ENCODE measurements at places on chromosomes 2 and 18. TPM values are rescaled to one million over a fixed set of nuclear protein-coding genes. Genes with fewer than 3 reads are reported as not detected.

LGALSL gene
- total RNA-seq: 1.5 TPM

CACNB4 gene
- total RNA-seq: 1.2 TPM

INHBB gene
- total RNA-seq: not detected

CD8B2 gene
- total RNA-seq: not detected

GCG gene
- not detected for total RNA-seq

STPG4 gene
- 0.17 TPM for total RNA-seq

TUBA4B gene
- total RNA-seq: not detected

OTOS gene
- 1.2 TPM for total RNA-seq

COL6A3 gene
- 2,183 TPM for total RNA-seq

CYTIP gene
- not detected for total RNA-seq

MAP3K19 gene
- total RNA-seq: not detected

HES6 gene
- total RNA-seq: 2.9 TPM

IL37 gene
- not detected for total RNA-seq

GAL3ST2 gene
- not detected for total RNA-seq

GALNT5 gene
- 81.0 TPM for total RNA-seq

GRP gene
- not detected for total RNA-seq

TMEM247 gene
- total RNA-seq: not detected

LOXHD1 gene
- not detected for total RNA-seq

KATNAL2 gene
- 9.6 TPM for total RNA-seq

TACR1 gene
- not detected for total RNA-seq

TBR1 gene
- total RNA-seq: not detected

CXCR2 gene
- not detected for total RNA-seq

CHRND gene
- total RNA-seq: not detected

FIGN gene
- total RNA-seq: 1.2 TPM

TAF4B gene
- total RNA-seq: 1.9 TPM

COLEC12 gene
- 122 TPM for total RNA-seq

FBXO15 gene
- total RNA-seq: 1.2 TPM

G6PC2 gene
- not detected for total RNA-seq

CD226 gene
- total RNA-seq: 0.66 TPM
